ENCODE measurements at places on chromosomes 1 and 21. TPM values are rescaled to one million over a fixed set of nuclear protein-coding genes. Genes with fewer than 3 reads are reported as not detected.

The S100A12 gene
- total RNA-seq: not detected

The TMEM125 gene
- total RNA-seq: 0.64 TPM

The TNN gene
- 0.29 TPM for total RNA-seq

The SRGAP2C gene
- 65.3 TPM for total RNA-seq

The KRTAP21-2 gene
- total RNA-seq: not detected

The AVPR1B gene
- total RNA-seq: not detected

The VHLL gene
- total RNA-seq: 0.34 TPM

- H3K27me3 ChIP-seq: no peaks in the 10 kb centered on the region
- H3K4me3 ChIP-seq: no peak overlapping the region
- peak overlapping the region; percentile 96 for H3K27ac ChIP-seq
- H3K36me3 ChIP-seq: no peaks in the 10 kb centered on the region
- no peak for DNase-seq
Measured at GRCh38 chr21:35206141-35207125, 157.3 kb upstream of the RUNX1 start.

DNA sequence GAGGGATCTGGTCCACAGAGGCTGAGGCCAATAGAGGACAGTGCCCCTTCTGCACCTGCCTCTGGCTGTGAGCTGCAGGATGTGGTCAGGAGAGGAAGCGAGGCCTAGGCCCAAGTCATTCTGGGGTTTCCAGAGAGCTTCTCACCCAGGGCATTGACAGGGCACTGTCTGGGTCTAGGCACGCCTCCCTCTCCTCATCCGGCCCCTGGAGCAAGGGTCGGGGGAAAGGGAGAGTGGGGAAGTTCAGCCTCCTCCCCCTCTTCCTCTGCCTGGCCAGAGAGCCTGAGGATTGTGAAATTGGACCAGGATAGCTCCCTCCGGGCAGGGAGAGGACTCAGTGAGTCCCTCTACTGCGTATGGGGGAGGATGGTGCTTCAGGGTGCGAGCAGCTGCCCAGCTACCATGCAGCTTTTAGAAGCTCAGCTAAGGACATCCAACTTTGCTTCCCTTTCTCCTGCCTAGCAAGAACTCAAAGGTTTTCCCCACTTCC, 6.3 kb upstream of the INAVA start:
- no peak for DNase-seq
- H3K27me3 ChIP-seq: peaks cover 7% of the 10 kb centered on the region
- H3K4me3 ChIP-seq: no peak overlapping the region
- H3K4me1 ChIP-seq: peaks cover 9% of the 10 kb centered on the region

GRCh38 chr1:154446292-154446691, 41.1 kb downstream of the IL6R start:
- H3K27ac ChIP-seq: peak overlapping the region; percentile 27
- H3K36me3 ChIP-seq: no peaks in the 10 kb centered on the region
- peaks cover 31% of the 10 kb centered on the region for H3K4me1 ChIP-seq
- H3K4me3 ChIP-seq: no peak overlapping the region
- peaks cover 6% of the 10 kb centered on the region for H3K27me3 ChIP-seq

- no peak overlapping the region for H3K27ac ChIP-seq
- peaks cover 6% of the 10 kb centered on the region for H3K27me3 ChIP-seq
- DNase-seq: no peak
- H3K36me3 ChIP-seq: no peaks in the 10 kb centered on the region
Measured at GRCh38 chr1:231121533-231121932, 40.3 kb upstream of the TRIM67 start.

DNA sequence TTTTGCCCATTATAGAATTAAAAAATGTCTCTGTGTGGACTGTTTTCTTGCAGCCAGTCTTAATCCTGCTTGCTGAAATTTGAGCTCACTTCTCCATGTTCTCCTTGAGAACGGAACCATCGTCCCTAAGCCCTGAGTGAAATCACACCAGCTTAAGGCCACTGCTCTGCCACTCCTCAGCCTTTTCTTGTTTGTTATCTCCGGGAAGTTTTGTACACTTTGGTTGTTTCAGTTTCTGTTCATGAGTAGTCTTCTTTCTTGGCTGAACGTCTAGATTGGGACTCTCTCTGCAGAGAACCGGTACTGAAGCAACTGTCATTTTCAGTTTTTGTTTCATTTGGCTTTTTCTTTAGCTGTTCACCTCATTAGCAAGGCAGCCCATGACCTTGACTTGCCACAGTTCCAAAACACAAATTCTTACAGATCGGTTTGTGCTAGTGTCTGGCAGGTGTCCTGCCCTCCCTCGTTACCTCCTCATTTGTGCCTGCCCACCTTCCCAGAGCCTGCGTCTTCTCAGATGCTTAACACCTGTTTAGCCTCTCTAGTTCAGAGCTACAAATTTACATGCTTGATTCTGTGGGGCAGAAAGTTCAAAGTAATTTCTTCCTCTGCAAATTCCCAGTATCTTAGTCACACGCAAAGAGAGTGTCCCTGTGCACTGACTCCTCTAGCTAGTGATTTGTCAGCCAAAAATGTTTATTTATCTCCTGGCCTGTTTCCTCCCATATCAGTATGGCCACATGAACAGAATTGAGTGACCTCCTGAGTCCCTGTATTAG, 12.4 kb downstream of the PSEN2 start:
- no peak overlapping the region for H3K4me3 ChIP-seq
- no peaks in the 10 kb centered on the region for H3K27me3 ChIP-seq
- no peak overlapping the region for H3K27ac ChIP-seq

- H3K27ac ChIP-seq: no peak overlapping the region
- H3K36me3 ChIP-seq: no peaks in the 10 kb centered on the region
- peaks cover 12% of the 10 kb centered on the region for H3K27me3 ChIP-seq
- H3K4me3 ChIP-seq: no peak overlapping the region
- DNase-seq: peak; percentile 39
Measured at GRCh38 chr1:201329286-201329685, 46.0 kb downstream of the PKP1 start.

DNA sequence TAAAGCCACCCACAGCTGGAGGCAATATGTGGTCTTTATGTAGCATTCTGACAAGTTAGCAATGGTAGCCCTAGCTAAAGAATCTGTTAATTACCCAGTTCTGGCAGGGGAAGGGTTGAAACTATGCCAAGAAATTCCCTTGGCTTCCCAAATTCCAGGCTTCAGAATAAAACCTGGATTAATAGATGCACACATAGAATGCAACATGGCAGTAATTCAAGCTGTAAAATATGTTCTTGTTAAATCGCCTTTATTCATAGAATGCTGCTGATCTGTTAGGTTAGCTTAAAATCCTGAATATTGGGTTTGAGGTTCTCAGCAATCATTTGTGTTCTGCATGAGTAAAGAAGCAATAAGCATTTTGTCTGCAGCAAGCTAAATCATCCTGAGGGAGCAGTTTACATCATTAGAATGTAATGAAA, 80.1 kb downstream of the ZNF326 start:
- no peaks in the 10 kb centered on the region for H3K4me1 ChIP-seq
- no peaks in the 10 kb centered on the region for H3K27me3 ChIP-seq
- H3K36me3 ChIP-seq: no peaks in the 10 kb centered on the region
- H3K4me3 ChIP-seq: no peak overlapping the region

DNA sequence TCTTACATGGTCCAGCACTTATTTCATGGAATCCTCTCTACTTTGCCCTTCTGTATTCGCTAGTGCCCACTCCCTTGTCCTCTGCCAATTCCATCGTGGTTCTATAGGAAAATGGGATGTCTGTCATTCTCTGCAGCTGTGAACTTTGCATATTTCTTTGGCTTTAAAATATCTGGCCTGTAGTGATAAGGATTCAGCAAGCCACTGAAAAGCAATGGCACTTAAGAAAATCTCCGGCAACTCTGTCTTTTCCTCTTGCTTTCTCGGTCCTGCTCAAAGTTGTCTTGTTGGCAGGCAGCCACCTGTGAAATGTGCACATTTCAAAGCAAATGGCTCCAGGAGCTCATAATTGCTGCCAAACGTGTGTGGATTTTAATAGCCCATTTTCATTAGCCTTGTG, 91.8 kb downstream of the CHD1L start:
- no peak overlapping the region for H3K27ac ChIP-seq
- DNase-seq: no peak

GRCh38 chr21:7917729-7918128, 2603.7 kb upstream of the TPTE start:
- H3K4me3 ChIP-seq: no peak overlapping the region
- no peak overlapping the region for H3K27ac ChIP-seq
- DNase-seq: no peak
- no peaks in the 10 kb centered on the region for H3K4me1 ChIP-seq

DNA sequence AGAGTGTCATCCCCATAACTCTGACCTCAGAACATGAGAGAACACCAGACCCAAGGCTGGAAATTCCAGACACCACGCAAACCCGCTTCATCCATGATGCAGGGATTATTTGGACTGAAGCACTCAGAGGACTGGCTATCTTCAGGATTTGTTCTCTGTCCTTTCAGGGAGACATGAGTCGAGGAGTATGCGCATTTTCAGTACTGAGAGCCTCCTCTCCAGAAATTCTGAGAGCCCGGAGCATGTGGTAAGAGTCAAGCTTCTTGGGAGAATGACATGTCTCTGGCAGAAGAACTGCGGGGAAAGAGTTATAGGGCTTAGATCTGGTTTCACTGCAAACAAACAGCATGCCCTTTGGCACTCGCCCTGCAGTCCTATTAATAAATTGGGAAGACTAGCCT, 6.9 kb downstream of the LAX1 start:
- no peaks in the 10 kb centered on the region for H3K36me3 ChIP-seq
- H3K27me3 ChIP-seq: peaks cover 7% of the 10 kb centered on the region
- DNase-seq: no peak
- no peak overlapping the region for H3K27ac ChIP-seq
- no peaks in the 10 kb centered on the region for H3K4me1 ChIP-seq

- no peak overlapping the region for H3K27ac ChIP-seq
- no peaks in the 10 kb centered on the region for H3K27me3 ChIP-seq
- no peaks in the 10 kb centered on the region for H3K36me3 ChIP-seq
- no peaks in the 10 kb centered on the region for H3K4me1 ChIP-seq
- no peak for DNase-seq
Measured at GRCh38 chr1:62964141-62964540, 180.2 kb downstream of the ATG4C start.

DNA sequence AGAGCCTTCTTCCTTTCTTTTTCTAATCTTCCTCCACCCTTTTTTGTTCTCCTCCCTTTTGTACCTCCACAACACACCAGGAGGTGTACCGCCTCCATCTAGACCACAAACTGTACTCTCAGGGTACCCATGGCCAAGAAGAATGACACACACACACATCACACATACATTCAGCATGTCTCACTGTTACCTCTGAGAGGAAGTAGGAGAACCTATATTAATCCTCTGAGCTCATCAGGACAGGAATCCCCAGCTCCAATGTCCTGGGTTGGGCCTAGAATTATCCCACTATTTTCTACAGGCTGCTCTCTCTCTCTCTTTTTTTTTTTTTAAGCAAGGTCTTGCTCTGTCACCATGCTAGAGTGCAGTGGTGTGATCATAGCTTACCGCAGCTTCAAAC, 36.7 kb downstream of the ATP2B4 start:
- H3K4me3 ChIP-seq: no peak overlapping the region
- H3K27ac ChIP-seq: peak overlapping the region; percentile 94
- H3K27me3 ChIP-seq: no peaks in the 10 kb centered on the region
- H3K4me1 ChIP-seq: peaks cover 35% of the 10 kb centered on the region
- peak; percentile 99 for DNase-seq

DNA sequence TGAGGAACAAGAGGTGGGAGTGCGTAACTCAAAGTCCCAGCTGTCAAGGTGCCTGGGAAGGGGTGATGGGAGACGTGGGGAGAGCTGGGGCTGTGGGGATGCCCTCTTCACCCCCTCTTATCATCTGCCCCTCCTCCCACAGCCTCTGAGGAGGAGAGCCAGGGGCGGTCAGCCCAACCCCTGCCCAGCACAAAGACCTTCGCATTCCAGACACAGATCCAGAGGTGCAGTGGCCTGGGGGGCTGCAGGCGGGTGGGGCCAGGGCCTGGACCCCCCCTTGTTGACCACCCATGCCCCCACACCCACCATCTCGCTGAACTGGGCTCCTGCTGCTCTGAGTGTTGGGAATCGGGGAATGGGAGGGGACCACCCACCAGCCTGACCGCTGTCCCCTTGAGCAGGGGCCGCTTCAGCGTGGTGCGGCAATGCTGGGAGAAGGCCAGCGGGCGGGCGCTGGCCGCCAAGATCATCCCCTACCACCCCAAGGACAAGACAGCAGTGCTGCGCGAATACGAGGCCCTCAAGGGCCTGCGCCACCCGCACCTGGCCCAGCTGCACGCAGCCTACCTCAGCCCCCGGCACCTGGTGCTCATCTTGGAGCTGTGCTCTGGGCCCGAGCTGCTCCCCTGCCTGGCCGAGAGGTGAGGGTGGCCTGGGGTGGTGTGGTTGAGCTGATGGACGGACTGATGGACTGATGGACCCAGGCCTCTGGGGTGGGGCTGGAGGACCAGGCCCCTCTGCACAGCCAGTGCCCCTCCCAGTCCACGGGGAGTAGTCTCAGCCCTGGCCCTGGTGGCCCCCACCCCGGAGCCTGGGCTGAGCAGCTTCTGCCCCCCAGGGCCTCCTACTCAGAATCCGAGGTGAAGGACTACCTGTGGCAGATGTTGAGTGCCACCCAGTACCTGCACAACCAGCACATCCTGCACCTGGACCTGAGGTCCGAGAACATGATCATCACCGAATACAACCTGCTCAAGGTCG, 29.7 kb downstream of the TRIM11 start:
- H3K4me3 ChIP-seq: no peak overlapping the region
- no peak overlapping the region for H3K27ac ChIP-seq
- no peak for DNase-seq
- no peaks in the 10 kb centered on the region for H3K27me3 ChIP-seq
- H3K4me1 ChIP-seq: peaks cover 4% of the 10 kb centered on the region

GRCh38 chr1:179996099-179996498, 41.5 kb downstream of the CEP350 start:
- H3K27ac ChIP-seq: no peak overlapping the region
- DNase-seq: no peak
- H3K27me3 ChIP-seq: no peaks in the 10 kb centered on the region
- H3K4me3 ChIP-seq: no peak overlapping the region

DNA sequence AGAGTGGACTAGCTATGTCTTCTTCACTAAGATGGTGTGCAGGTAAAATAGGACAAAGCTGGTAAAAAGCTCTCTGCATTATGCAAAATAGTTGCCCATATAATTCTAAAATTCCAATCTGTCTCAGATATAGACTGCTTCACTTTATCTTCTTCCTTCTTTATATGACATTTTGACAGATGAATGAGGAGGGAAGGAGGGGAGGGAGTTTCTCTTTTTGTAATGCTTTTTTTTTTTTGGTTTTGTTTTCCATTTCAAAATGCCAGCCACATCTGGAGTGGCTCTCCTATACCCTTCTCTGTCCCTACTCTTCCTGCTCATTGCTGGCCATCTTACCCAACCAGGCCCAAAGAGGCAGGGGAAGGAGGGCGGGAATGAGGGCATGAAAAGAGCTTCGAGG, 24.2 kb upstream of the JUN start:
- no peaks in the 10 kb centered on the region for H3K36me3 ChIP-seq
- no peaks in the 10 kb centered on the region for H3K27me3 ChIP-seq
- H3K27ac ChIP-seq: no peak overlapping the region
- H3K4me3 ChIP-seq: no peak overlapping the region

Data from astrocyte (in vitro differentiated cells and primary cell).